ENCODE measurements at places on chromosomes 5 and 9.
A peak's percentile ranks its signal among the peaks of the same experiment; 100 is the strongest.

- DNase-seq: no peak
Observed at GRCh38 chr9:114687034-114687433, 5.0 kb upstream of the TEX48 start.

DNA sequence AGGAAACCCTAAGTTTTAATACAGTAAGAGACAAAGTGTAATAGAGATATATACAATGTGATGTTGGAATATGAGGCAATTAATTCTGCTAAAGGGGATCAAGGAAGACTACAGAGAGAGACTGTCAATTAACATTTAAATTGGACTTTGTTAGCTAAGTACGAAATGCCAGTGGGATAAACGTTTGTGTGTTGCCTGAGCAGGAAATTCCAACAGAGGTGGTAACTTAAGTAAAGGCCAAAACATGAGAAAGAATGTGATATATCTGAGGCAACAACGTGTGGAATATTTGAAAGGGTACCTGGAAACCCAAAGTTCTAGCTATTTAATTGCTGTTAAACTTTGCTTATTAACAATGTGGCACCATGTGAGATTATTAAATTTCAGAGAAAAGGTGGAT lies 1666.9 kb upstream of the WWC1 start:
- DNase-seq: no peak

GRCh38 chr9:14313951-14314423 lies at the start of gene NFIB:
Gene NFIB (minus strand): TSS chr9:14314141. CDS start chr9:14313511, 630 bp downstream.
- no peak for DNase-seq

DNA sequence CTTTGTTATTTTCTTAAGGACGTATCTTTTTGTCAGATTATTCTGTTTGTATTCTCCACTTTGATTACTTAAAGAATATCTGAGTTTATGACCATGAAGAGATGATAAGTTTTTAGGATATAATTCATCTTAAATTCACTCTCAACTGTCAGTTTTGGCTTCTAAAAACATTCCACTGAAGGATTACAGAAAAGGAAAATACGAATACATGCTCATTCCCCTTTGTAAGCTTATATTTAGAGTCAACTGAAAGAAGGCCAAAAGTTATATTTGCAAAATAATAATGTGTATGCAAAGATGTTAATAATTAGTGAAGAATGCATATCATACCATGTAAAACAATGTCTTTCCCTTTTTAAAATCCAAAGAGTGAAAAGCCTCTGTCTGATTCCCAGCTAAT lies 52.5 kb downstream of the ZNF474 start:
- DNase-seq: no peak

DNA sequence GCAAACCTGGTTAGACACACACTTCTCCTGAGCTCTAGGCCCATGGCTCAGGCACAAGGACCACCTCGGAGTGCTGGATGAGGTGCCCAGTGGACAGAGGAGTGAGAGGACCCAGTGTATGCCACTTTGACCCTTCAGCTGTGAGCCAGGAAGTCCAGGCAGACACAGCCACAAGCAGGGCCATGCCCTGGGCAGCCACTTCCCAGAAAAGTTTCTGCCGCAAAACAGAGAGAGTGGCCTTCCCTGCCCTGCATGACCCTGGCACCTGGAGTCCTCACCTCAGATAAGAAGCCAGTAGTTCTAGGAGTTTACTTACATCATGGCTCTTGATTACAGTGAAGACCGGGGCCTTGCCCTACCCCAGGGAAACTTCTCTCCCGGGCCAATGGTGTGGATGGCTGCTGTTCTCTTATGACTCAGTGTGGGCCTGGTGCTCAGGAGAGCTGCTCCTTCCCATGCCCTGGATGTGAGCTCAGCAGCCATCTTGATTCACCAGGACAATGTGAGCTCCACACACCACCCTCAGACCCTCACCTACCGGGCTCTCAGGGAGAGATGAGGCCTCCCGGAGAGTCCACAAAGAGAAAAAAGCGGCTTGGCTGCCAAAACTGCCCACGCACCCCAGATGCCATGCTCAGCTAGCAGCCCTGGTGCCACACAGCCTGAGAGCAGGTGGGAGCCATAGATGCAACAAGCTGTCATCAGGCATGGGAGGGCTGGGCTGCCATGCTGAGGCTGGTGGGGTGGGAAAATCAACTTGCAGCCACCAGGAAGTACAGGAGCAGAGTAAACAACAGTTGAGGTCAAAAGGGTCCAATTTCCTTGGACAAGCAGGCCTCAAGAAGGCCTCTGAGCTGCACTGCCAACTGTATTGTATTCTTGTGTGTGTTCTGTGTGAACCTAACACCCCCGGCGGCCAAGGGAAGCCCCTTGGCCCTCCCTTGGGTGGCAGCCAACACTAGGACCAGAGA lies 11.7 kb upstream of the IRF1 start:
- DNase-seq: no peak

DNA sequence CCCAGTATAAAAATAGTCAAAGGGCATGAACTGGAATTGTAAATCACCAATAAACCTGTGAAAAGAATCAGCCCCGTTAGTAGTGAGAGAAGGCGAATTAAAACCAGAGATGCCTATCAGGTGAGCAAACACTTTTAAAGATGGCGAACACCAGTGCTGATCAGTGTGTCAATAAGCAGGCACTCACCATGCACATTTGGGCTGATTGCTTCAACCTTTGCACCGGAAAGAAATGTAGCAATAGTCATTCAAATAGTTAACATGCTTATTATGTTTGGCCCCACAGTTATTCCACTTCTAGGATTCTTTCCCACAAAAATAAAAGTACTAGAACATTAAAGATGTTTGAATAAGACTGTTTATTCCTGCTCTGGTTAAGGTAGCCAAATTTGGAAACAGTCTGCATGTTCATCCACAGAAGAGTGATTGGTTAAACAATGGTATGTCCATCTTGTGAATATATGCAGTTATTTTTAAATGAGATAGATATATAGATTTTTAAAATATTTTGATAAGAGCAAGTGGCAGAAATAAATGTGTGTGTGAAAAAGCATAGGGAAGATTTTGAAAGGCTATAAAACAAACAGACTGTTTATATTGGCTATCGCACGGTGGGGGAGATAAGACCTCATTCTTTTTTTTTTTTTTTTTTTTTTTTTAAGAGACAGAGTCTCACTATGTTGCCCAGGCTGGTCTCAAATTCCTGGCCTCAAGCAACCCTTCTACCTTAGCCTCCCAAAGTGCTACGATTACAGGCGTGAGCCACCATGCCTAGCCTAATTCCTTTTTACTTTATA lies 112.2 kb downstream of the PIP5K1B start:
- no peak for DNase-seq

DNA sequence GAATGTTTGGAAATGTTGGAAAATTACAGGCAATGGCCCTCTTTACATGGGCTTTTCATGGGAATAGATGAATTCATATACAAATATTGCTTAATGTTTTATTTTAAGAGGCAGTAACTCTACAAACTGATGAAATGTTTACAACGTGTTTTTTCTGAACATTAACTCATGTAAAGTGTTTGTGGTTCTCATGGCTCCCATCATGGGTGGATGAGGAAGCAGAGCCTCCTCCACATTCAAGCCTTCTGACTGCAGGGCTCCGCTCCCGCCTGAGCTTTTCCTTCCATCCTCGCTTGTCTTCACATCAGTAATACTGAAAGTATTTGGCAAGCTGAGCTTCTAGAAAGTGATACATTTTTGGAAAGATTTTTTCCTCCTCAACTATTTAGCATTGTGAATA lies 204.2 kb downstream of the ARHGAP26 start:
- no peak for DNase-seq

DNA sequence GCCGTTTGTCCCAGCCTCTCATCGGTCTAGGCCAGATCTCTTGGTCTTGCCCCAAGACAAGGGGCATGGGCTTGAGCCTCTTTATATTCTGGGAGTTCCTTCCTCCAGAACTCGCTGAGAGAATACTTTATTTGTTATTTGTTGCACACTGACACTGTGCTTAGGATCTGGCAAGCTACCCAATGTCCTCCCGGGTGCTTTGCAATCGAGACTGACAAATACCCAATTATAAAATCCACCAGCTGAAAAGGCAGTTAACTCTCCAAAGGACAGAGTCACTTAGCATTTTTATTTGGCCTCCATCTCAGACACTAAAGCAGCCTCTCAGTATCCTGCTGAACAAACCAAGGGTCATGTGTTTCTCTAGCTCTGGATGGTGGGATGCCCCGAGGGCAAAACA lies 500.2 kb upstream of the DAP start:
- DNase-seq: no peak

GRCh38 chr5:172757394-172758010 lies 13.5 kb downstream of the DUSP1 start:
- no peak for DNase-seq

GRCh38 chr5:132238169-132238744 lies 10.6 kb upstream of the P4HA2 start:
- no peak for DNase-seq

- DNase-seq: peak; percentile 97
Observed at GRCh38 chr9:76729980-76730737, 34.1 kb upstream of the PCA3 start.

DNA sequence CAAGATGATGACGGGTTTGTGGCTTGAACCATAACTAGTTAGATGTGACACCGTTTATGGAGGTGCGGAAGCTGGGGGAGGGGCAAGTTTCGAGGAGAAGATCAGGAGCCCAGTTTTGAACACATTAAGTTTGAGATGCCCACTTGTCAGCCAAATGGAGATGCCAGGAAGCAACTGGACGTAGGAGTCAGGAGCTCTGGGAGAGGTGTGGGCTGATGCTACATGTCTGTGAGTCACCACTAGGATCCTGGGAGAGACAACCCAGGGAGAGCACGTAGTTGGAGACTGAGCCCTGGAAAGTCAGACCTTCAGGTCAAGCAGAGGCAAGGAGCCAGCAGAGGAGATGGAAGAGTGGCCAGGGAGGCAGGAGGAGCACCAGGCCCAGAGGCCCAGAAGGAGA lies 48.8 kb upstream of the SLC25A51 start:
- no peak for DNase-seq

- DNase-seq: no peak
Observed at GRCh38 chr9:125889112-125889475, 141.9 kb downstream of the PBX3 start.

- no peak for DNase-seq
Observed at GRCh38 chr9:105930011-105930627, 235.8 kb downstream of the TMEM38B start.
